ENCODE measurements at places on chromosomes 12 and 14. TPM values are rescaled to one million over a fixed set of nuclear protein-coding genes. Genes with fewer than 3 reads are reported as not detected.
A peak's percentile ranks its signal among the peaks of the same experiment; 100 is the strongest.

- DNase-seq = no peak
Measured at GRCh38 chr12:39692258-39692853, 72.8 kb upstream of the ABCD2 start.

- DNase-seq = no peak
Measured at GRCh38 chr12:53739214-53740129, 12.2 kb upstream of the CALCOCO1 start.

- no peak for DNase-seq
Measured at GRCh38 chr14:53090853-53091252, 62.3 kb downstream of the DDHD1 start.

DNA sequence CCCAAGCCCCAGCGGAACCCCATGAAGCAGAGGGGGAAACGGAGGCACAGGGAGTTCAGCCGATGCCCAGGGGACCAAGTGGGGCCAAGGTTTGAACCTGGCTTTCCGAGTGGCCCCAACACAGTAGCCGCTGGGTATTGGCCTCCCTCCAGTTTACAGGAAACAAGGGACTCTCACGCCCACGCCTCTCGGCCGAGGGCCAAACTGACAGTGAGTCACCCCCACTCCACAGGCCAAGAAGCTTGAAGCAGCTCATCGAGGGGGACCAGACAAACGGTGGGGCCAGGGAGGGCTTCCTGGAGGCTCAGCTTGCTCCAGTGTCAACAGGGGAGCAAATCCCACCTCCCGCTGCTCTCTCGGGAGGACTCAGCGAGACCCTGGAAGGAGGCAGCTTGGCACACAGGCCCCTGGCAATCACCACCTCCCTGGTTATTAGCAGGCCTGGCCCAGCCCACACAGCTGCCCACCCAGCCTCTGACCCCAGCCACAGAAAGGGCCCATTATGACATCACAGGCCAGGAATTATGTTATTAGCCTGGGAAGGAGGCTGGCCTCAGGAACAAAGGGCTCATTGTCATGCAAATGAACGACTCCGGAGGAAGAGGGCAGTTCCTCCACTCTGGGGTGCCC lies 54.6 kb downstream of the NCOR2 start:
- DNase-seq = peak; percentile 92

DNA sequence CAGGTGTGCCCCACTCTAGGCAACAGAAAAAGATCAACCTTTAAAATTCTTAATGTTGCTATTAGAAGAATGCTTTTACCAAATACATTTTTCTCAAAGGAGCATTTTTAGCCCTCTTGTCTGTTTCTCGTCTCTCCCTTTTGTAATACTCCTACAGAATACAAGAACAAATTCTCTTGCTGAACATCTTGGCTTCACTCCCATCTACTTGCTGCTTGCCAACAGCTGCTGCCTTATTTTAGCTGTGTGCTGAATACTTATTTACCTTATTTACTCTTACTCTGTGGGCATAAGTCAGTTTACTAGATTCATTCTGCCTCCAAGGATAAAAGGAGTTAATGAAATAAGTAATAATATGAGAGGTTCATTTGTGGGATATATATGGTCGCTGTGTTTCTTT lies 70.8 kb downstream of the POLR3B start:
- DNase-seq = no peak

DNA sequence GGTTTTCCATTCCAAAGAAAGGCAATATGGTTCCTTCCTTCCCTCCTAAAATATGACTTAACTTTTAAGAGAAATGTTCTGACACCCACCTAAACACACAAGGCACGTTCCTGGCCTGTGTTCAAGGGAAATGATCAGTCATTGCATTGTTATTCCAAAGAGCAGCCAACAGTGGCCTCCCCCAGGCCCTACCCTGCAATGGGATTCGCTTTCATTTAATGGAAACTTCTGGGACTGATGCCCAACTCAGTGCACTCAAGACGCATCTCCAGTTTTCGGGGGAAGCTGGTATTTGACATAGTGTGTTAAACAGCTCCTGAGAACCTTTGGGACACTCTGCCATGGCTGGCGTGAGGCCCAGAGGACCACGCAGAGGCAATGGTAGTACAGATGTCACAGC lies 65.9 kb downstream of the DDX51 start:
- no peak for DNase-seq

DNA sequence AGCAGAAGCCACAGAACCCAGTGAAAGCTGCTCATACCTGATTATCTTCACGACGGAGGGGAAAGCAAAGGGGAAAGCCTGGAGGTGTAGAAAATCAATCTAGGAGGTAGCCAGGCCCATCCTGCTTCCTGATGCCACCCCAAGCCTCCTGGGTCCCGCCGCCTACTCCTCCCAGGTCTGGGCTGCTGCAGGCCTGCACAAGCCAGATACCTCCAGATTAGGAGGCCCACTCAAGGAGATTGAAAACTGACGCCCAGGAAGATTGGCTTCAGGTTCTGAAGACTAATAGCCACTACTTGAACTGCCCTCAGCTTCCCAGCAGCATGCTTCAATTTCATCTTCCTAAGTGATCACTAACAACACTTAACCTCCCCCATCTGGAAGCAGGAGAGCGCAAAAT lies 87.1 kb downstream of the GCH1 start:
- peak; percentile 14 for DNase-seq

DNA sequence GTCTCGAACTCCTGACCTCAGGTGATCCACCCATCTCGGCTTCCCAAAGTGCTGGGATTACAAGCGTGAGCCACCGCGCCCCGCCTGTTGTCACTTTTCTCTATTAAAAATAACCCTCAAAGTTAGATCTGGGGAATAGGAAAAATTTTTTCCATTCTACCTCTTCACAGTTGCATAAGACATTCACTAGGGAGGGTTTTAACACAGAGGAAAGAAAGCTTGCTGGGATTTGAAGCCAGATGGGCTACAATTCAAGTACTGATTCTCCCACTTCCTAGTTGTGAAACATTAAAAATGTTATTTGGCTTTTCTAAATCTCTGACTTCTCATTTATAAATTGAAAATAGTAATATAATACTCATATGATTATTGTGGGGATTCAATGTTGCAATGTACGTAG lies 23.3 kb upstream of the SLC15A5 start:
- DNase-seq = no peak

GRCh38 chr12:39502726-39503125 lies 59.8 kb upstream of the KIF21A start:
- DNase-seq = no peak

DNA sequence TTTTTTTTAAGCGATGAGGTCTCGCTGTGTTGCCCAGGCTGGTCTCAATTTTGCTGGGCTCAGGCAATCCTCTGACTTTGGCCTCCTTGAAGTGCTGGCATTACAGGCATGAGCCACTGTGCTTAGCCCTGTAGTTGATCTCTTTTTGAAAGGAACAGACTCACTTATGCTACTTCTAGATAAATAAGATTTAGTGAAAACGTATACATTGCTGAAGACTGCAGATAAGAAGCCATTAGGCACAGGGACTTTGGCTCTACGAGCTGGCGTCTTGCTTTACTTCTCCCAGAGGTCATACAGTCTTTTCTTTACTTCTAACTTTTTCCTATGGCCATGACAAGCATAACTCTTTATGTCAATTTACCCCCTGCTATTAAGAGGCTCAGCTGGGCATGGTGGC lies 9.4 kb downstream of the PTGR2 start:
- no peak for DNase-seq

DNA sequence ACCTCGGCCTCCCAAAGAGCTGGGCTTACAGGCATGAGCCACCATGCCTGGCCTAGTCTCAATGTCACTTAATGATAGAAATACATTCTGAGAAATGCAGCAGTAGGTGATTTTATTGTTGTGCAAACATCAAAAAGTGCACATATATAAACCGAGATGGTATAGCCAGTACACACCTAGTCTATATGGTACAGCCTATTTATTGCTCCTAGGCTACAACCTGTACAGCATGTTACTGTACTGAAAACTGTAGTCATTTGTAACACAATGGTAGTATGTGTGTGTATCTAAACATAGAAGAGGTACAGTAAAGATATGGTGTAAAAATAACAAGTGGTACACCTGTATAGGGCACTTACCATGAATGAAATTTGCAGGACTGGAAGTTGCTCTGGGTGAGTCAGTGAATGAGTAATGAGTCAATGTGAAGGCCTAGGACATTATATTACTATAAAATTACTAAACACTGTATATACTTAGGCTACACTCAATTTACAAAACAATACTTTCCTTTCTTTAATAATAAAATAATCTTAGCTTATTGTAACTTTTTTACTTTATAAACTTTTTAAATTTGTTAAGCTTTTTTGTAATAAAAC lies 166.7 kb upstream of the SYT1 start:
- DNase-seq = no peak

GRCh38 chr14:52948836-52949235 lies 2.0 kb downstream of the FERMT2 start:
- DNase-seq = no peak

DNA sequence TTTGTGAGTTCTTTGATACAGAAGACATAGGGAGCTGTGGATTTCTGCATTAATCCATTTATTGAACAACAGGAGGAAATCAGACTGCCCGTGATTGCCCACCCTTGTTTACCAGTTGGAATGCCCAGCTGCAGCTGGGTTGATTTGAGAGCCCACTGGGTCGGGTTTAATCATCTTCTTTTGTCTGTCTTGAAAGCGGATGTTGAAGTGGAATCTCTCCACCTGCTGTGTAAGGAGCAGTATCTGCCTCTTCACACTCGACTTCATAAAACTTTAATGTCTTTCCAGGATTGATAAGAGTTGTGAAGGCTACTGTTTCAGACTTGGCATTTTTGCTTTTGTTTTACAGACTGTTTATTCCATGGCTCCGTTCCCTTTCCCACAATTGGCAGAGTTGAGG lies 39.9 kb downstream of the TBC1D30 start:
- no peak for DNase-seq

DNA sequence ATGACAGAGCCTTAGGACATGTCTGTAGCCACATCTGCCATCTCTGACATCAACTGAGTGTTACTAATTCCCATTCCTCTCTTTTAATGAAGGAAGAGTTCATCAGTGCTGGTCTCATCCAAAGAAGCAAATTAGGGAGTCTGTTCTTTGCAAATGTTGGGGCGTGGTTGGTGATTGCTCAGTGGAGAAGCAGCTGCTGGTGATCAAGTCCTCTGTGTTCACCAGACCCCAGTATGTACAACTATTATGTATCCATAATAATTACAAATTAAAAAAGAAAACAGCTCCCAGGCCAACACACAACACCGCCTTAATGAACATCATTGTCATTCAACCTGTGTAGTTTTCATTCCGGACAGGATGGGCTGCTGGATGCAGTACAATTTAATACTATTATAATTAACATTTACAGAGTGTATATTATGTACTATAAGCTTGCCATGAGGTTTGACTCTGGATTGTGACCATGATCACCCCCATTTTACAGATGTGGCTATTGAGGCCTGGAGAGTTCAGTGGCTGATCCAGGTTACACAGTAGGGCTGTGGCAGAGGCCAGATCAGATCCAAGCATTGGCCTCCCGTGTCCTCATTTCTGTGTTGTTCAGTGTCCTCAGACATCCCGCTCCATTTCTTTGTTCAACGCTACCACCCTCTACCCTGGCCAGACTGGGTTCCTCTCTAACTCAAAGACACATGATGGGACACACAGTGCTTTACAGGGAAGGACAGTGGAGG lies 179.0 kb downstream of the CHST11 start:
- no peak for DNase-seq

DNA sequence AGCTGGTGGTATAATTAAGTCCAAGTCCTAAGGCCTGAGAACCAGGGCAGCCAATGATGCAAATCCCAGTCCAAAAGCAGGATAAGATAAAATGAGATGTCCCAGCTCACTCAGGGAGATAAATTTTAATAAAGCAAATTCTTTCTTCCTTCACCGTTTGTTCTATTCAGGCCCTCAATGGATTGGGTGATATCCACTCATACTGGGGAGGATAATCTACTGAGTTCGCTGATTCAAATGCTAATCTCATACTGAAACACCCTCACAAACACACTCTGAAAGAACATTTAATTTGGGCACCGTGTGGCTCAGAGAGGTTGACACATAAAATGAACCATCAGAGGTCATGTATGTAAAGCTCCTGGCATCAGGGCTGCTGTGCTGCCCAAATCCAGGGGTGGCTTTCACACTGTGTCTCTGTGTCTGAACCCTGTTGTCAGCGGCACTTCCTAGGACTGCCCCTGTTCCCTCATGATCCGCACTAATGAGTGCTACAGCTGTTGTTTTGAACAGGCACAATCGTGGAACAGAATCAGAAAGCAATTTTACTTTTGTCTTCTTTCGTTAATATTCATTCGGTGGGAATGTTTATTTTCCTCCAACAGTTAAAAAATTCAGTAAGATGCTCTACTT lies 428.5 kb upstream of the FBXO33 start:
- no peak for DNase-seq

The CLEC4A gene
- total RNA-seq = 0.35 TPM
